ENCODE measurements at places on chromosomes 4 and X. TPM values are rescaled to one million over a fixed set of nuclear protein-coding genes. Genes with fewer than 3 reads are reported as not detected.

GRCh38 chrX:122739770-122740169 lies 444.3 kb upstream of the GRIA3 start:
- no peak for DNase-seq

DNA sequence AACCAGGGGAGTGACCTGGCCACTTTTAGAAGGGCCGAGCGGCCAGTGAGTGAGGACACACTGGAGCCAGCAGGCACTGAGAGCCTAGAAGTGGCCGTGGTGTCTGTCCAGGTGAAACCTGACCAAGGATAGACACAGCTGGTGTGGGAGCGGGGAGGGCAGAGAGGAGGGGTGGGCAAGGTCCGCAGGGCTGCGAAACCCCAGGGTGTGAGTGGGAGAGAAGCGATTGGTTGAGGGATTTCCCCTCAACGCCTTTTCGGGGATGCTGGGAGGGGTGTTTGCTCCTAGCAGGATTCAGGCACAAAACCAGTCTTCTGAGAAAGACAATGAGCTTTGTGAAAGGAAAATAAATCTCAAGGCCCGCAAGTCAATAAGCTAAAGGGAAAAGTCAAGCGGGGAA lies 33.2 kb upstream of the ARSD start:
- DNase-seq: no peak

DNA sequence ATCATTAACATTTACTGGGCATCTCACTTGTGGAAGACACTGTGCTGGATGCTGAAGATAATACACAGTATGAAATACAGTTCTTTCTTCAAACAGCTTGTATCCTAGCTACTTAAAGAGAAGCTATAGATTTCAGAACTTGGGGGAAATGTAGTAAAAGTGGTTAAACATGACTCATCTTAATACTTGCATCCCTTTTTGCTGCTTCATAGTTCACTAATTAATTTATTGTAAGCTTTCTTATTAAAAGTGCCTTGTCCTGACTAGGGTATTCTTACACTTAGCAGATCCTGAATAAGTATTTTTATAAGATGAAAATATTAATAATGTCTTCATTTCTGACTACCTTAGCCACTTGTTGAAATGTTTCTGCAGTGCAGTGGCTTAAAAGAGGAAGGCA lies 132.8 kb upstream of the STIM2 start:
- DNase-seq: no peak

DNA sequence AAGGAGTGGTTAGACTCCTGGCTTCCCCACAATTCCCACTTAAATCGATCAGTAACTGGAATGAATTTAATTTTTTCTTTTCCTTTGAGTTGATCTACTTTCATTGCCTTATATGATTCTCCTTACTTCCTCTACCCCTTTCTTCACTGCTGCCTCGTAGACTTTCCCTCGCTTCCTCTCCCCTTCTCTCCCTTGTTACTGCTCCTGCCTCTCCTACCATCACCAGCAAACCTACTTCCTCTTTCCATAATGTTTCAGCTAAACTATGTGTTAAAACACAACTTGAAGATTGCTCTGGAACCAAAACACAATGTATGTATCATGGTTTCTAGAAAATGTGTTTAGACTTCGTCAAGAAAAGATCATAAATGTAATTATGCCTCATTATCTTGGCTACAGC lies 132.0 kb upstream of the TET2 start:
- no peak for DNase-seq

DNA sequence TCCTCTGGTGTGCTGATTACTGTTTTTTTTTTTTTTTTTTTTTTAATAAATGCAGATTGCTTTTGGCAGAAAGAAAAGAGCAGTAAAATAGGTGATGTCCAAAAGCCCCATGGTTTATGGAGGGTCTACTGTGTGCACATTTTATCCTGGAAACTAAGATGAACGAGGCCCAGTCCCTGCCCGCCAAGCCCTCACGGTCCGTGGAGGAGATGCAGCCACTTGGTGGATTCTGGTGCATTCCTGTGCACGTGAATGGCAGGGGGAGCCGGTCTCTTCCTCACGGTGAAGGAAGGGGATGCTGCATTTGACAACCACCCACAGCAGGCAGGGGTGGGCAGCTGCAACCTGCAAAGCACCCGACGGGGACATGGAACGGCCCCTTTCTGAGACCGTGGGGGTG lies 100.2 kb upstream of the AFAP1 start:
- DNase-seq: no peak

The ADGRG2 gene
- 1.9 TPM for total RNA-seq

The SPANXA2 gene
- total RNA-seq: not detected

The HS3ST1 gene
- total RNA-seq: 1.1 TPM
